ENCODE measurements at places on chromosomes 4 and X.

- peak; percentile 60 for DNase-seq
Observed at GRCh38 chr4:27463816-27464215, 603.2 kb downstream of the STIM2 start.

GRCh38 chrX:9926002-9926401 lies 41.2 kb upstream of the CLDN34 start:
- DNase-seq: no peak

DNA sequence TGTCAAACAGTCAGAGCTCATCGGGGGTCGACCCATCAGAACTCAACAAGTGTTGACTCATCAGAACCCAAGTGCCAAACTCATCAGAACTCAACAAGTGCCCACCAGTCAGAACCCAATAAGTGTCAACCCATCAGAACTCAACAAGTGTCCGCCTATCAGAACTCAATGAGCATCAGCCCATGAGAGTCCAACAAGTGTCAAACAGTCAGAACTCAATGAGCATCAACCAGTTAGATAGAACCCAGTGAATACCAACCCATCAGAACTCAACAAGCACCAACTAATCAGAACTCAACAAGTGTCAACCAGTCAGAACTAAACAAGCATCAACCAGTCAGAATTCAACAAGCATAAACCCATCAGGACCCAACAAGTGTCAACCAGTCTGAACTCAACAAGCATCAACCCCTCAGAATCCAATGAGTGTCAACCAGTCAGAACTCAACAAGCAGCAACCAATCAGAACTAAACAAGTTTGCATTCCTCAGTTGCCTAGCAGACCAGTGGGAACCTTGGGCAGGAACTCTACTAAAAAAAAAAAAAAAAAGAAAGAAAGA lies 115.3 kb downstream of the PRKX start:
- DNase-seq: no peak

DNA sequence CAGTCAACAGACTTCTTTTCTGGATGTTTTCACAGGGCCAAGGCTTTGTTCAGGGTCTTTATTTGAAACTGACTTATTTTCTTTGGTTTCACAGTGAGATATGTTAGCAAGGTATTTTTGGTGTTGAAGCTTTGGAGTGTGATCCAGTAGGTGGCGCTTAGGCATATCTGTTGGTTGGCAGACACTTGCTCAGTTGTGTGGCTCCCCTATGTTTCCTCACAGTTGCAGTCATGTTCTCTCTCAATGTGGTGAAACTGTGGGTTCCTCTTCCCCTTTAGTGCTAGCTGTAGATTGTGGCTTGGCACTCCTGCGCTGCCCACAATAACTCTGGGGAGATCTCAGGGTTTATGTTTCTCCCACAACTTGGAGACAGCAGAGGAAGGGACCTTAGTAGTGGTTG lies 460.8 kb downstream of the SLITRK2 start:
- no peak for DNase-seq

DNA sequence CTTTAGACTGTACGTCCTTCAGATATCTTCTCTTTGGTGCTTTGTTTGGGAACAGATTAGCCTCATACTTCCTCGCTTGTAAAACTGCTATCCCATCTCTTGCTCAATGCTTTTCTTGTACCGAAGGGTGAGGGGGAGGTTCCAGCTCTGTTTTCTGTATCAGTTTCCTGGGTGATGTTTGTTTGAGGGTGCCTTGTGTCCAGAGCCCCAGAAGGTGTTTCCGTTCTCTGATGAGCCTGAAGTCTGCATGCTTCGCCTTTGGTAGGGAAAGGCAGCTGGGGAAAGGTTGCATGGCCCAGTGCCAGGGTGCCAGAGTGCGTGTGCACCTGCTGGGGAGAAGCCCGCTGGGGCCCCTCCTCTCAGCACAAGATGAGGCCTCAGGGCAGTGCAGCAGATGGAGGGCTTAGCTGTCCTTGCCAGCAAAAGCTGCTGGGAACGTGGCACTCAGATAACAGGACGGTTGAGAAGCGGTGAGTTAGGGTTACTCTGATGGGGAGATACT lies 73.7 kb downstream of the TBL1X start:
- no peak for DNase-seq

DNA sequence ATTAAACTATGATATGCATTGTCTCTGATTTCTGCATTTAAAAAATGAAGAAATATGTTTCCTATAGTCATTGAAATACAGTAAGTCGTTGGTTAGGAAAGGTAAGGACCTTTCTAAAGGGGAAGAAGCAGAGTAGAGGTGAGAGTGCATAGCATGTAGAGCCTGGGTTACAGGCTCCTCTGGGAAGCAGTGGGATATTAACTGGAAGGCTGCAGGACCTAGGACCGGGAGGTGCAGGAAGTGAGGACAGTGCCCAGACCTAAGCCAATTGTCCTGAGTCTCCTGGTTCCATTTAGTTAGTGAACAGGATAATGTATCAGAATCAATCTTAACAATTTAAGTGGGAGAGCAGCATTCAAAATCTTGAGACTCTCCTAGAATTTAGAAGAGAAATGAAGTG lies 237.1 kb upstream of the NUDT6 start:
- DNase-seq: no peak

- no peak for DNase-seq
Observed at GRCh38 chr4:73213916-73214653, 44.5 kb downstream of the ANKRD17 start.

DNA sequence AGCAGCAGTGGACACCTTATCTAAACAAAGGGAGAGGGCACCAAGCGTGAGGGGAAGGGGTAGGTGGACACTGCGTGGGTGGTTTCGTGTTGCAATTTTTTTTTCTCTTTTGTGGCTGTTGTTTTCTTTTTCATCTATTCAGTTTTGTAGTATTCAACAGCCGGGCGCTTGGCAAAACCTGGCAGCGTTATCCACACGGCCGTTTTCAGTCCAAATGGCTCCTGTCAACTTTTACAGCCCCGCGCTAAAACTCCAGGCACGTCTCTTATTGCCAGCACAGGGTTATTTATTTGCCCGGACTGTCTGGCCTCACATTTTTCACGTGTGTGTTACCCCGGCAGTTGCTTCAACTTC lies 192.2 kb downstream of the BCOR start:
- no peak for DNase-seq

DNA sequence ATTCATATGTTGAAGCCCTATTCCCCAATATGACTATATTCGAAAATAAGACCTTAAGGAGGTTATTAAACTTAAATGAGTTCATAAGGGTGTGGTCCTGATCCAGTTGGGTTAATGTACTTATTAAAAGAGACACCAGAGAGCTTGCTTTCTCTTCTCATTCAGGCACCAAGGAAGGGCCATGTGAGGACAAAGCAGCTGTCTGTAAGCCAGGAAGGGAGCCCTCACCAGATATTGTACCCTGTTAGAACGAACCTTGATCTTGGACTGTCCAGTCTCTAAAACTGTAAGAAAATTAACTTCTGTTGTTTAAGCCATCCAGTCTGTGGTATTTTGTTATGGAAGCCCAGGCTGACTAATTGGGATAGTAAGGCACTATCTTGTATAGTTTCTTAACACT lies 9.1 kb upstream of the YTHDC1 start:
- no peak for DNase-seq

GRCh38 chrX:119685225-119686066 lies 7.5 kb downstream of the SEPTIN6 start:
- no peak for DNase-seq

DNA sequence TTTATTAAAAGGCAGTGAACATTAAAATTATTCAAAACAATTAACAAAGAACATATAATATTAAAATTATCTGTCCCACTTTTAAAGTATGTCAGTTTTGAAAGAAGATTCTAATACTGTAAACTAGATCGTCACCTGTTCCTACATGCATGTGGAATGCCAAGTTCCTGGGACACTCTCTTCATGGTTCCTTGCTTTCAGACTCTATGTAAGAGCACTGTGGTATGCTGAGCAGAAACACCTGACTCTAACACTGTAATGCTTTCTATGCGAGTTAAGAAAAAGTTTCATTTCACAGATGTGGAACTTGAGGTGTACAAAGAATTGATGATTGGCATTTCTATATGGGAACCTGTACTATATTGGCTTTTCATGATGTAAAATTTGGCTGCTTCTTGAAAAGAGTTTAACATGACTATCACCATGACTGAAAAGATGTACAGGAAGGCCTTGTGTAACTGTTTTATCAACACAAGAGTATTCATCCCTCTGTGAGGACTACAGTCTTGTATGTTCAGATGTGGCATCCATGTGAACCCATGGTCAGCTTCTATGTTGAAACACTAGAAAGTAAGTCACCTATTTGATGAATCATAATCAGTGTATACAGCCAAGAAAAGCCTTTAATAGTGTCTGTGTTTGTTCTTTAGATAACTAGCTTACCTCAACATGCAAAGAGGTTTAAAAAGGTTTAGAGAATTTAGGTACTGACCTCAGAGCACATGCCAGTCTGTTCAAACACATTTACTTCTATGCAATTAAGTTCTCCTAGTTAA lies 354.5 kb downstream of the ARHGAP24 start:
- DNase-seq: no peak

DNA sequence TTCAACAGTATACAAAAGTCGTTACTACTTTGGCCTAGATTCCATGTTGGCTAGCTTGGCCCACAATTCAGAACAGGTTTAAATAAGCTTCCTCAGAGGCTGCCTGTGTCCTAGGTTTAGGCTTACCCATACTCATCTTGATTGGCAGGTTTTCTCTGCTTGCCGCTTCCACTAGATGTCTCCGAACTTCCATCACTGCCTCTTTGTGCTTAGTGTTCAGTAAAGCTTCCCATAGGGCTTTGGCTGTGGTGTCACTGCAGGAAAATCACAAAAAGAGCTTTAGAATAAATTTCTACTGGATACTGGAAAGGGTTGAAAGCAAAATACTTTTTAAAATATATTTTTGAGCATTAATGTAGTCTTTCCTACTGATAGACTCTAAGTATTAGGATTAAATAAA lies 52.4 kb downstream of the SCFD2 start:
- DNase-seq: no peak

GRCh38 chrX:46627711-46628419 lies 54.3 kb downstream of the CHST7 start:
- no peak for DNase-seq

DNA sequence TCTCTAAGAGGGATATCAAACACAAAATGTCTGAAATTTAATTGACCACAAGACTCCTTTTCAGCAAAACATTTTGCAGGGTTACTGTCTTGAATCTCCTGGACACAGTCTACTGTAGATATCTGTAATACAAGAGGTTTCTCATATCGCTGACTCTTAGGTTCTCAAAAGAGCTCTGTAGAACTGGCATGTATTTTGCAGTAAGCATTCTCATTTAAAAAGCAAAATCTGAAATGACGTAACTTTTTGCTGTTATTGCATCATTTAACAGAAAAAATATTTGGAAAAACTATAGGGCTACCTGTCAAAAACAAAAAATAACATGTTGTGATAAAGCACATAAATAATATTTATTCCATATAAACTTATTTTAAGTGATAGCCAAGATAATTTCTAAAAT lies 114.2 kb downstream of the CDS1 start:
- DNase-seq: no peak
